ENCODE measurements at places on chromosomes 11 and 22.

DNA sequence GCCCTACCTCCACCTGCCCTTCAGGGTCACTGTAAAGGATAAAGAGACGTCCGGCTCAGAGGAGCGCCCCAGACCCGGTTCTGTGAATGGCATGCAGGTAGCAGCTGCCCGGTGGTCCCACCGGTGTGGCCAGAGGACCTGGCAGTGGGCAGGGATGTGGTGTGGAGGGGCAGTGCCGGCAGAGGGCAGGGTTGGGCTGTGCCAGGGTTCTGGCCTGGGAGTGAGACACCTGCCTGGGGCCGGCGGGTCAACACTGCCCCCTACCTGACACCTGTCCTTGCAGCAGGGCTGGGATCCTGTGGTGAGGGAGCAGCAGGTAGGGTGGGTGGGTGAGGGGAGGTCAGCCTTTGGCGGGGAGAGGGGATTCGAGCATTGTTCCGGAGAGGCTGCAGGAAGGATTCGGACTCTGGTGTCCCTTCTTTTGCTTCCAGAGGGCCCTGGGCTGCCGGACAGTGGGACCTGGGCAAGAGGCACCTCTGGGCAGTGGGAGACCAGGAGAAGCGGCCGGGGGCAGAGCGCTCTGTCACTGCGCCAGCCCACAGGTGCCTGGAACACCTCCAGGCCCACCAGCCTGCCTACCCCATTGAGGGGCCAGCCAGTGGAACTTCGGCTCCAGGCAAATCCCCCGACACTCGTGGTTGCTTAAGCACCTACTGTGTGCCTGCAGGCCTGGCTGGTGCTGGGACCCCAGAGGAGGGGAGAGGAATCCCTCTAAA lies 1.6 kb upstream of the PHLDA2 start:
- DNase-seq: peak; percentile 23

GRCh38 chr22:34534101-34534500 lies 531.9 kb upstream of the ISX start:
- DNase-seq: no peak

DNA sequence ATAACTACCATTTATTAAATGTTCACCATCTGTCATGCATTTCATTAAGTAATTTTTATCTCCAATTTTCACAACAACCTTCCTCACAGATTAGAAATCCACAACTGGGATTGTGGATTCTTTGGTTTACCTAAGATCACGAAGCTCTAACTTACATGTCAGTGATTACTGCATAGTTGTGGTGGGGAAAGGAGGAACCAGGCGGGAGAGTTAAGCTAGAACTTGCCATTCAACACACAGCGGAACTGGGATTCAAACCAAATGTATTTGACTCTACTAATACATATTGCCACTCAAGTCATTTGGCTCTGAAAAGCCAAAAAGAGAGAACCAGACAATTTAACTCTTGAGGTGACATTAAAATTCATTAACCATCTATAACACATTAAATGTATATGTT lies 10.4 kb upstream of the LAYN start:
- DNase-seq: no peak

DNA sequence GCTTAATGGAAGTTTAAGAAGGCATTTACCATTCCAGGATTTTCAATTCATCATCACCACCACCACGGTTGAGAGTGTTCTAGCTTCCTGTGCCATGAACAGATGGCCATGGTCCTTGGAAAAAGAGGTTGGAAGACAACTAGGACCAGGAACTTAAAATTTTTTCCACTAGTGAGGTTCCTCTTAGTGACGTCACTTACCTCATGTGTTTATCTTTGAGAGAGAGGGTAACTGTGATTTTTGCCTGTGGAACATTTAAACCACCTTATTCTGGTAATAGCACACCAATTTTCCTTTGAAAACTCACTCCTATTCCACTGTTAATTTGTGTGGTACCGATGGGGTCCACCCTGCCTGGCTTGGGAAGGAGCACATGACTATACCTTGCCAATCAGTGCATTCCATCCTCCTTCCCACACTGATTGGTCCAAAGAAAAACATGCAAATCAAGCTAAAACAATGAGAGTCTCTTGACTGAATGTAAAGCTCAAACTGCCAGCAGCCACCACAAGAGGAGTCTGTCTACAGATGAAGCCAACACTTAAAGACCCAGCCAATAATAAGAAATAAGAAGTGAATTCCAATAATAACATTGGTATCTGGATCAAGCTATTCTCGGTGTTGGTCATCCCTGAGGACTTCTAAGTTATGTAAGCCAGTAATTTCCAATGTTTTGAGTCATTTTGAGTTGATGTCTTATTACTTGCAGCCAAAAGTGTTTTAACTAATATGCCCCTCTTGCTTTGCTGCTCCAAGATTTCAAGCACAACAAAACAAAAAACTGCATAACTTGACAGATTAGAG lies 111.8 kb downstream of the MPPED2 start:
- DNase-seq: no peak

GRCh38 chr11:105148241-105148640 lies 8.7 kb upstream of the CARD18 start:
- no peak for DNase-seq

DNA sequence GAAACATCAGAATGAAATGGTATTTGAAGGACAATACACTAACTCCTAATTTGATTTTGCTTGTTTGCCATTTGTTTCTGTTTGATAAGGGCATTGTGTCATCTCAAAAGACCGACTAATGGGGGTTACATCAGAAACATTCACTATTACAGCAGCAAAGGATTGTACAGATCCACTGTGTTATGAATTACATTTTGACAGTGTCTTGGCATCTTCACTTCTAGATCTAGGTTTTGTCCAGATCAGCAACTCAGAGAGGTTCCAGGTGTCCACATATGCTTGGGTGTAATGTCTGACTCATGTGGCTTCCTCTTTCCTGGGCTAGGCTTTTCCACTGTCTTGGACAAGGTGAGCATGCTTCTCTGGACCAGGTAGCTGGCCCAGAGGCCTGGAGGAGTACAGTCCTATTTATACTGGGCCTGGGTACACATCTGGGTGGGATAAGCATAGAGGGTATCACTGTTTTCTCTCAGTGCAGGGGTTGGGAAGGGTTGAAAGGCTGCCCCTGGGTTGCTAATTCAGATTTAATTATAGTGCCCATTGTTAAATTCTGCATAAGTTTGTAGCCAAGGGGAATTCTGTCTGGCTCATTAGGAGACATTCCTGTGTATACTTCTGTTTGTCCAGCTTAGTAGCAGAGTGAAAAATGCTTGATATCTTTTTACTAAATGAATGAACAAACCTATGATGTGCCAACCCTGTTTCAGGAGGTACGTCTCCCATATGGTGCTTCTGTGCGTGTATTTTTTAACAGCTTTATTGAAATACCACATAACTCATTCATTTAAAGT lies 23.8 kb downstream of the DDI1 start:
- no peak for DNase-seq

DNA sequence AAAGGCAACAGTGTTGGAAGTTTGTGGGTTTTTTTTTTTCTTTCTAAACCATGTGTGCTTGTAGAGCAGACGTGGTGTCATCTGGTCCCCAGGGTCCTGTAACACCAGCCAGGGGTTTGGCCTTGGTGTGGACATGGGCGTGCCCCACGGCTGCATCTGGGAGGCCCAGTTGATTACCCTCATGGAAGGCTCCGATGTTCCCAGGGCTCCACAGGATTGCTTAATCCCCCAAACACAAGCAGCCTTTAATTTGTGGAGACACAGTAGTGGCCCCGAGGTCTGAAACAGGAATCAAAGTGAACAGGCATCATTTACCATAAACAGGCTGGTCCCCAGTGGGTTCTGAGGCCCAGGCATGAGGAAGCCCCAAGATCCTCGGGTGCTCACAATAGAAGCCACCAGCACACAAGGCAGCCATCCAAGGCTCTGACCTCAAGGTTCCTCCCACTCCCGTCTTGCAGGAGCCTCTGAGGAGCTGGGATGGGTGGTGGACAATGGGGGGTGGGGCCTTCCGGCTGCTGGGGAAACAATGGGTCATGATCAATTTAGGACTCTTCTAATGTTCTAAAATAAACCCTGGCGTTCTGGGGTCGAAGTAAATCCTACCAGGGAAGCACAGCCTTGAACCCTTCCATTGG lies 115.0 kb upstream of the CD82 start:
- no peak for DNase-seq

- no peak for DNase-seq
Observed at GRCh38 chr22:41222846-41223507, 17.8 kb downstream of the CHADL start.

DNA sequence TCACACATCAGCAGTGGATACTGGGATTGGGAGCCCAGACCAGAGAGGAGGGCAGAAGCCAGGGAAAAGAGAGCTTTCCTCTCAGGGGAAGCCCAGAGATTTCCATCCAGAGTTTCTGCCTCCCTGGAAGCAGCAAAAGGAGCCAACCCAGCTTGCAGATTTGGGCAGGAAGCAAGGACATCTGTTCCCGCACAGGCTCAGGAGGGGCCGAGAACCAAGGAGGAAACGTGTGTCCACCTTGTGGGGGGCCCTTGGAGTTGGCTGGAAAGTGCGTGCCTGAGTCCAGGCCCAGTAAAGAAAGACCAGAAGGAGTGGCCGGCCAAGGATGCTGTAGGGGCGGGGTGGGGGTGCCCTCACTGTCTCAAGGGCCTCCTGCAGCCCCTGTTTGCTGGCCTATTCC lies 6.0 kb upstream of the NPTXR start:
- DNase-seq: no peak

DNA sequence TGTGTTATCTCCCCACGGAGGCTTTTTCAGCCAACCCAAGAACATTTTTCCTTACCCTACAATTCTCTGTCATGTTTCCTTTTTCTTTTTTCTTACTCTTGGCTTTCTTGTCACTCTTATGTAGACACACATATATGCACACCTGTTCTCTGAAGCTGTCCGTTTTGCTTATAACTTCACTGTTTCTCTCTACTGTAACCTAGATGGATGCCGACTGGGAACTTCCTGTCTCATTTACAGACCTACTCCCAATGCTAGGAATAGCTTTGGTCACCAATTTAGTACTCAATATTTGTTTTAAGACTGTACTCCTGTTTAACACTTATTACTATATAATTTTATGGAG lies 9.9 kb upstream of the CASP12 start:
- no peak for DNase-seq

DNA sequence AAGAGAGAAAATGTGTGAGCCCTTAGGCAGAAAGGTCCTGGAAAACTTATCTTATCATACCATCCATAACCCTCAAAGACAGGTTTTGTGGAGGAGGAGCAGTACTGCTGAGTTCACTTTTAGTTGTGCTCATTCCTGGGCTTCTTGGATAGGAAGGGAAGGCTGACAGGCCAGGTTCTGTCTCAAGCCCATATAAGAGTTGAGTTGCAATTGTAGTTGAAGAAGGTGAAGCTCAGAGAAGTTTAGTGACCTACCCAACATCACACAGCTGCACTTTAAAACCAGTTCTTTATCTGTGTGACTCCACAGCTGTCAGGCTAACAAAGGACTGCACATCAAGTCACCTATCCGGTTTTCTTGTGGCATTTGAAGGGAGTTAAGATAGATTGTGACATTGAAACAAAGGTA lies 13.0 kb downstream of the TEAD1 start:
- no peak for DNase-seq

DNA sequence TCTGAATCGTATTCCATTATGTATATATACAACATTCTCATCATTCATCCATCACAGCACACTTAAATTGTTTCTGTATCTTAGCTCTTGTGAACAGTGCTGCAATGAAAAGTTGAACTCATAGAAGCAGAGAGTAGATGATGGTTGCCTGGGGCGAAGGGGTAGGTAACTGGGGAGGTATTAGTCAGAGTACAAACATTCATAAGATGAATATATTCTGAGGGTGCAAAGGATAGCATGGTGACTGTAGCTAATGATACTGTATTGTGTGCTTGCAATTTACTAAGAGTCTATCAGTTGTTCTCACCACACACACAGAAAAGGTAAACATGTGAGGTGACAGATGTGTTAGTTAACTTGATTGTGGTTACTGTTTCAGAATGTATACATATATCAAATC lies 12.6 kb upstream of the RFPL2 start:
- no peak for DNase-seq

DNA sequence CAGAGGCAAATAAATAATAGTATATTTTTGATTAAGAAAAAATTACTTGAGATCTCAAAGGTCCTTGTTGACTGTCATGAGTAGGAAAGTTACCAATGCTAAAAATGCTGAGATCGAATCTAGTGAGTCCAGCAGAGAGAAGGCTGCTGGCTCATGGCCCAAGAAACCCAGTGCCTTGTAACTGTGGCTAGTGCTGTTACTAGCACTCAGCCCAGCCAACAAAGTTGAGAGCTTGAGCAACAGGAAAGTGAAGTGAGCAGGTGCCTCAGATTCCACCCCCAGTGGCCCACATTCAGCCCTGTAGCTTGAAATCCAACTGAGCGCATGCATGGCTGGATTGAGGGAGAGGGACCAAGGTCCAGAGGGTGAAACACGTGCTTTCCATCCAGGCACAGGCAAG lies 398.2 kb downstream of the SHANK2 start:
- no peak for DNase-seq

- DNase-seq: no peak
Observed at GRCh38 chr11:7844521-7844920, 47.8 kb upstream of the OR5P2 start.

DNA sequence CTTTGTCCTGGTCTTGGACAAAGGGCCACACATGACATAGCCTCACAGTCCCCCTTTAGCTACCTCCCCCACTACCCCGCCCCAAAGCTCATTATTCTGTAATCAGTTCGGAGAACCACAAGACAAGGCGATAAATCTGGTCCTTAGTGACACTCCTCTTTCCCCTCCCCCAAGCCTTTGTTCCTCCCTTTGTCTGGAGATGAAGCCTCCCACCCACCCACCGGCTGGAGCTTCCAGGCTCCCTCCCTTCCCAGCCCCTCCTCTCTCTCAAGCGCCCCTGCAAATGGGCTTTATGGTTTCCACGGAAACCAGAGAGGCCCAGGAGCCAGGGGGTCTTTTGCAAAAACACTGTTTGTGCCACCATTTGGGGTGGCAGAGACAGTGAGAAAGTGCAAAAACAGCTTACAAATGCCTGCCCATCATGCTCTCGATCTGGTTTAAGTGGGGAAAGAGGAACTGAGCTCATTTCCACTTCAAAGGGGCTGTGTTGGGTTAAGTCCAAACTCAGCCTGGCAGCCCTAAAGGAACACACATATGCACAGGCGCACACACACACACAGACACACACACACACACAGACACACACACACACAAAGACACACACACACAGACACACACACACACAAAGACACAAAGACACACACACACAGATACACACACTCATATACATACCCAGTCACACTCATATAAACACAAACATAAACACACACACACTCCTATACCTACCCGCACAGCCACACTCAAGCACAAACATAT lies 23.5 kb downstream of the APLNR start:
- no peak for DNase-seq

- no peak for DNase-seq
Observed at GRCh38 chr11:56013805-56014204, 13.6 kb upstream of the OR5AS1 start.

All from activated T-helper 9 cell treated with anti-CD3 and anti-CD28 coated beads, Interleukin-2, amount 50 U/mL, for 16 hours (primary cell).